ENCODE measurements at places on chromosomes 4 and X.

DNA sequence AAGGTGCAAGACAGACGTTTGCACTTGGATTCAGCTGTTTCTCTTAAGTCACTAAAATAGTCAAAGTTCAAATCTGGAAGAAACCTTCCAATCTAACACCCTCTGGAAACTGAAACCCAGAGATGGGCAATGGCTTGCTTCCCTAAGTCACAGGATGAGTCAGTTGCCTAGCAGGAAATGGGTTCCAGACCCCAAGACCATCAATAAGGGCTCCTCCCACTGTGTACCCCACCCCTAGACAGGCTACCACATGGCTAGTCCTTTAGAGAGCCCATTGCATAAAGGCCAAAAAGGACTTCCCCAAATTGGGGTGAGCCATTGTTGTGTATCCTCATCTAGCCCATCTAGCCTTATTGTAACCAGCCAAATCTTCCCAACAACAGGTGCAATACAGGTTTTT lies 216.2 kb downstream of the HS6ST2 start:
- DNase-seq: no peak

DNA sequence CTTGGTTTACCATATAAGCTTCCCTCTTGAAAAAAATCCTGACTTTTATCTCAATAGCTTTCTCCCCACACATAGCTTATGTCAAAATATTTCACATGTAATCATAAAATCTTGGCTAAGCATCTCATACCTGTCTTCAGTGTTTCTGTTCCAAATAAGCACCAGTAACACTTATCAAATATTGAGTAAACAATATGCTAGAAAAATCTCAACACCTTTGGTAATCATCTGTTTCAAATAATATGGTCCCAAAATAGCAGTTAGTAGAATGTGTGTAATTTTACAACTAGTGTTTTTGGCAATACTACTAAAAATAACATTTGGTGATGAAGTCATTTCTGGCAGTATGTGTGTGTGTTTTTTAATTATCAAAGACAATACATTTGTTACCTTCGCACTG lies 2138.2 kb downstream of the PCDH7 start:
- no peak for DNase-seq

DNA sequence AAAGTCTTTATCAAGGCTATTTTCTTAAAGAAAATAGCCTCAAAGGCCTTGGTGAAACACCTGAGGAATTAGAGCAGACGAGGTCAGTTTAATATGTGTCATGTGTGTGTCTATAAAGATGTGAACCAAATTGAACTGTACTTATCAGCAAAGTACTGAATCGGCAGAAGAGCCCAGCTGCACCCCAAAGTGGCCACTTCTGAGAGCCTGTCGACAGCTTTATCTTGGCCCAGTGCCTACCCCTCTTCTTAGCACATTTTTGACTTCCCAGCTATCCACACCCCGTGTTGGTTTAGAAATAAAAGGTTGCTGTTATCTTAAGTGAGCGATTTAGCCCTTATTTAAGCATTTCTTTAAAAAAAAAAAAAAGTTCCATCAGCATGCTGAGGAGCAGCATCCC lies 329.7 kb downstream of the FBXW7 start:
- DNase-seq: no peak

DNA sequence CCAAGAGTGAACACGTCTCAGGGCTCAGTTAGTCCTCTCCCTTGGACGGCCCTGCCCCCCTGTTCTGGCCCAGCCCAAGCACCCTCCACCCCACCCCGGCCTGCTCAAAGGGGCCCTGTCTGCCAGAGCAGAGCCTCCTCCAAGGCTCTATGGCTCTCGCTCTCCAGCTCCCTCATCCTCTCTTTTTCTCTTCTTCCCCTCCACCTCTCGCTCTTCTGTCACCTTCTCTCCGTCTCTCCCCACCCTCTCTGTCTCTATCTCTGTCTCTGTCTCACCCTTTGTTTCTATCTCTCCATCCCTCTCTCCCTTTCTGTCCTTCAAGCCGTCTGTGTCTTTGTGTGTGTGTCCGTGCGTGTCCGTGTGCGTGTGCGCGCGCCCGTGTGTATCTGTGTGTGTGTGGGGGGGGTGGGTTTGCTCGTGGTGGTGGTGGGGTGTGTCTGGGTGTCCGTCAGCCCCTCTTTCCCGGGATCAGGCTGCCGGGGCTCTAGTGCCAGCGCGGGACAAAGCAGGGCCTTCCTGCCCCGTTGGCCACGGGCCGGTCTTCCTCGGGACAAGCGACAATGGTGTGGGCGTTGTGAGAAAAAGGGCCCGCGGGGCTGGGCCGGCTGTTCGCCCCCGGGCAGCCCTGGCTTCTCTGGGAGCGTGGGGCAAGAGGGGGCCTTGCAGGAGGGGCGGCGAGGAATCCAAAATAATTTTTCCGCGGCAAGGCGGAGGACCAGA lies 8.7 kb downstream of the FRG2 start:
- no peak for DNase-seq

DNA sequence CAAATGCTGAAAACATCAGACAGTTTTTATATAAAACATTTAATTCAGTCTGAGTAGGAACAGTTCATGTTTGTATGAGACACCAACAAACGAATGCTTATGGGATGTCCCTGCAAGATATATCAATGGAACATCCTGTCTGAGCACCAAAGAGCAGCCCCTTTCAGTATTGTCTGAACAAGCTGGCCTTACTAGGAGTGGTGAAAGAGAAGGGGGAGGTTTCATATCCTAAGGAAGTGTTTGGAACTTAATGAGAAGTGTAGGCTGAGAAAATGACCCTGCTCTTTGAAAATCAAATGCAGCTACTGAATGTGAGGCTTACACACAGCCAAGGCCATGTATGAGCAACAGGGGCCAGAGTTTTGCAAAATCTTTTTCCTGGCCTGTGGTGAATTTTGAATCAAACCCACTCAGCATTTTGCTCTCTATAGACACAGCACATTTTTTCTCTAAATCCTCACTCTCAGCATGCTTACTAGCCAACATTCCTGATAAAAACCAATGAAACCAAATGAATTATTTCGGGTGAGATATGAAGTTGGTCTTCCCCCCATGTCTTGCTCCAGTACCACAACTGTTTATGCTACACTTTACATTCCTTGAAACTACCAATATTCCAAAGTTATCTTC lies 119.4 kb downstream of the LUZP4 start:
- no peak for DNase-seq

GRCh38 chr4:140131675-140132229 lies 22.2 kb downstream of the MAML3 start:
- DNase-seq: no peak

DNA sequence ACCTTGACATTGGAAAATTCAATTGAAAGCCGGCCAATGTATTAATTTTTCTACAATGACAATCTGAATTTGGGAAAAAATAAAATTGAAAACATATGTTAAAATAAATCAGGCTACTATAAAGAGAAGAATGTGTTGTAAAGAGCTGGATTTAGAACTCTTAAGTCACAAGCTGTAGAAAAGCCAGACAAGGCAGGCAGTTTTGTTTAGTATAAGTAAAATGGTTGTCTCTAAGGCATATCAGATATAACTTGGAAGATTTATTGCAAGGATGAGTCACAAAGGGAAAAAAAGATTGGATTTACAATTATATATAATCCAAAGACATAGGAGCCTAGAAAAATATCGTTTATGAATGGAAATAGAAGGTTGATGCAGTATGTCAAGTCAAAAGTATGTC lies 549.1 kb upstream of the EPHA5 start:
- DNase-seq: no peak

- DNase-seq: no peak
These were observed 52.1 kb downstream of the RTL5 start for GRCh38 chrX:72079607-72080006.

- no peak for DNase-seq
These were observed 1.2 kb downstream of the USP46 start for GRCh38 chr4:52657618-52658501.

DNA sequence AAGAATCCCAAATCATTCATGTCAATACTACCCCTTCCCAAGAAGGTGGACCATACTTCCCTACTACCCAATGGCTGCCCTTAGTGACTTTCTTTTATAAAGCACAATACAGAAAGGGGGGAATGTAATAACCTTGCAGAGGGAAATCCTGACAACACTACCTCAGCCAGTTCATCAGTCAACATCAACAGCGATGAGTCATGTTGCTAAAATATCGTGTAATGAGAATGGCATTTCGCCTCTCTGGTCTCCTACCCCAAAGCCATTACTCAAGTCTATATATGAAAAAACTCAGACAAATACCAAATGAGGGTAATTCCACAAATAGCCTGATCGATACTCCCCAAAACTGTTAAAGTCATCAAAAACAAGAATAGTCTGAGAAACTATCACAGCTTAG lies 3.3 kb upstream of the MAGEA8 start:
- DNase-seq: no peak

DNA sequence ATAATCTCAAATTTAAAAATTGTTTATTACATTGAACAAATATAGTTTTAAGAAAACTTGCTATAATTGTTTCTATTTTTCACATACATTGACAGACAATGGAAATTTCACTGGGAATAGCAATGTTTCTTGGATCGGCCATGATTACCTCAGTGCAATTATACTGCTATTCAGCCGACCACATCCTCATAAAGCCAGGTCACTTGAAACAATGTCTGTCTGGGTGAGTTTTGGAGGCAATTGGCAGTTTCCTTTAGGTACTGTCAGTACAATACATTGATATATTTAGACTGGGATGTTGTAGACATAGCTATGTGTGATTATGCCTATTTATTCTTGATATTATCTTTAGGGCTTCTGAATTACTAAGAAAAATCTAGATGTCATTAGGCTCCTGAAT lies 89.5 kb upstream of the VEGFC start:
- no peak for DNase-seq

GRCh38 chr4:83712890-83713289 lies 177.0 kb downstream of the GPAT3 start:
- no peak for DNase-seq

Measured in central memory CD8-positive, alpha-beta T cell (primary cell).